NCI-H2029 treated with DMSO at 0.1 percent for 48 hours (cell line): ENCODE measurements at places on chromosomes 1 and 21.

GRCh38 chr1:42735477-42736105 is 4.4 kb downstream of the CLDN19 start:
- DNase-seq = no peak

GRCh38 chr1:246365708-246366107 is 141.4 kb downstream of the SMYD3 start:
- no peak for DNase-seq

DNA sequence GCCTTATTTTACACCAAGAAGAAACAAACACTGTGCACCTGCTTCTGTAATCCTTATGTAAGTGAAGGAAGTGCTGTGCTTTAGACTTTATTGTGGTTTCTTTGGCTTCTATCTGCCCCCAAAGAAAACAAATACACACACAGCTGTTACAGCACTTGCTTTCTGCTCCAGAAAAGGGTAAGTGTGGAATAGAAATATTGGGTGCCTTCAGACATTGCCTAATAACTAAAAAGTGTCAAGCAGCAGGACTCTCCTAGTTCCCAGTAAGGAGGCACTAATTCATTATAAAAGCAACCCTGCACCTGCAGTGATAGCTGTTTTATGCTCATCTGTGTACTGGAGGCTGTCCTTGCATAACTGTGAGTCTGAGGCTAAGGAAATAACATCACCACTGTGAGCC is 23.4 kb upstream of the PRRX1 start:
- no peak for DNase-seq

DNA sequence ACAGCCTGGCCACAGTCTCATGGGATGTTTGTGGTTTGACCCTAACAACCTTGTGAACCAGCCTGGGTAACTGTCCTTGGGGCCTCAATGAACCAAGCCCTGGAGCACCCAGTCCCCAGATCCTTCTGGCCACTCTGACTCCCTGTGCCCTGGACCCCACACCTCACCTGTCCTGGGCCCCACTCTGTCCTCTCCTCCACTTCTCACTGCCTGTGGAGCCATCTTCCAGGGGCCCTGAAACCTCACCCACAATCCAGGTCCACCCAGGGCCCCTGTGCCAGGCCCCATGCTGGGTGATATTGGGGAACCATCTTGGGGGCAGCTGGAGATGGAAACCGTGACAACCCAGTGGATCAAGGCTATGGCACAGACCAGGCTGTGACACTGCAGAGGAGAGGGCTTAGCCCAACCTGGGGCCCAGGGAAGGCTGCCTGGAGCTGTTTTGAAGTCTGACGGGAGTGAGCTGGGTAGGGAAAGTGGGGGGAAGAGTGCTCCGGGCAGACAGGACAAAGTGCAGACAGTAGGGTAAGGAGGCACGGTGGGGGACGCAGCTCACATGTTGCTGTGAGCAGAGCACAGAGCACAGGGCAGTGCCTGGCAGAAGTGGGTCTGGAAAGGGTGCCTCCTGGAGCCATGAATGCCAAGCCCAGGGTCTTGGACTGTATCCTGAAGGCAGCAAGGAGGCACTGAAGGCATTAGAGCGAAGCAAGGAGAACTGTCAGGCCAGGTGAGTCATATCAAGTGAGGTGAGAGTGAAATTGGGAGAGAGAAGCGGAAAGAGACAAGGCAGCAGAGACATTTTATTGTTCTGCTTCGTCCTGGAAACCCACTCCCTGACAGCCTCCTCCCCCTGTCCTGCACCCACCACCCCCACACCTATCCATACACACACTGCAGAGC is 12.1 kb upstream of the LRP8 start:
- no peak for DNase-seq

- DNase-seq = no peak
Observed at GRCh38 chr1:39509360-39510009, 18.0 kb downstream of the BMP8A start.
